ENCODE measurements at places on chromosomes 2 and 18.

DNA sequence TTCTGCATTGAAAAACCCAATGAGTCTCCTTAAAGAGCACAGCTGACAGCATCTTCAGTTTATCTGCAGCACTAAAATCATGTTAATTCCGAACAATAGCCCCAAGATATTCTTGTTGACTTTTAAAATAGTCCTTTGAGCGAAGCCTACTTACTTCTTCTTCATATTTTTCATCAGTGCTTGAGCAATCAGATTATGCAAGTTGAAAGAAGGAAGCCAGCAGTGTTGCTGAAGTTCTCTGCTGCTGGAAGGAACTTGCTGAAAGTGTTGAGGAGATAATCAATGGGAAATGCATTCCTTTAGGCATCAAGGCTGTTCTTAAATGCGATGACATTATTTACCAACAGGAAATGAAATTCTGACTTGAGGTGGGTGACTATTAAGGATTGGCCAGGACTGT, 105.9 kb upstream of the SNTG2 start:
- no peak for DNase-seq

GRCh38 chr2:30505500-30506180, 58.6 kb downstream of the LCLAT1 start:
- DNase-seq, result no peak

- no peak for DNase-seq
Observed at GRCh38 chr2:169023161-169023560, 8.0 kb downstream of the ABCB11 start.

- no peak for DNase-seq
Observed at GRCh38 chr18:13036622-13037320, 45.6 kb downstream of the CEP192 start.

- no peak for DNase-seq
Observed at GRCh38 chr2:203451689-203452088, 83.4 kb downstream of the RAPH1 start.

DNA sequence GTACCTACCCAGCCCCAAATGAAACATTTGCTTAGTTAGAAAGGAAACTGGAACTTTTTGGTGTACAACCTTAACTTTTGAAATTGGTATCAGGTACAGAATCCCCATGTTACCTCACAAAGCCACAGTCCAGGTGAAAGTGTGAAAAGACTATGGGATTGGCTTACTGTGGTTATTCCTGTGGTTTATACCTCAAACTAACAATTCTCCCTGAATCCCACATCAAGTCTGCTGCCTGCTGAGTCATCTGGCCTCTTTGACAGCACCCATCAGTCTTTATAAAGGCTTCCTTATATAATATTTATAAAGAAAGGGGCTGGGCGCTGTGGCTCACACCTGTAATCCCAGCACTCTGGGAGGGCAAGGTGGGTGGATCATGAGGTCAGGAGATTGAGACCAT, 164.6 kb downstream of the TMEM247 start:
- no peak for DNase-seq

- no peak for DNase-seq
Observed at GRCh38 chr2:134314202-134314601, 60.3 kb downstream of the MGAT5 start.

DNA sequence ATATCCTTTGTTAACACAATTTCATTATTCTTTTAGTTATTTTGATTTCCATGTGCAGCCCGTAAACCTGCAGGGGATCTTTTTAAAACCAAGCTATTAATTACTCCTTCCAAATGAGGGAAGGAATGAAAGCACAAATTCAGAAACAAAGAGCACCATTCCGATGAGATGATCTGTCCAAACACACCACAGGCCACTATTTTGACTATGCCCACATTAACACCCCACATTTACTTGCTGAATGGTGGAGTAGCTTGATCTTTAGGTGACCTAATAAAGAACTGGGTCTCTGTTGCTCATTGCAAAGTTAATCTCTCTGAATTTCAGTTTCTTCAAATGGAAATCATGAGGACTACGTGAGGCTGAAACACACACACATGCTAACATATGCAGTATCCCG, 218.0 kb downstream of the IRS1 start:
- no peak for DNase-seq

DNA sequence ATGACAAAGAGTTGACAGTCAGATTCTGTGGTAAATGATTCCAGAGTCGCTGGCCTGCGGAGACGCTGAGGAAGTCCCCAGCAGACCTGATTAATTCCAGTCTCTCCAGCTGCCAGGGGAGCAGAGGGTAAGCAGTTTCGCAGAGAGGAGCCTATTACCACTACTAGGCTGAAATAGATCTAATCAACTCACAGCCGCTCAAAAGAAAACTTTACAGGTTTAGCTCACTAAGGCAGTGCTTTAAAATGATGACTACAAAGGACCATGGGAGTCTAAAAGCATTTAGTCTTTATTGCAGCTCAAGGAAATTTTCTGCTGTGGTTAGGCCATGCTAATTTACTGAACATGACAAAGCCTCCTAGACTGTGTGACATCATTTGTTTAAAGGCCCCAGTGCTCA, 445.6 kb upstream of the POU3F3 start:
- DNase-seq, result no peak

- no peak for DNase-seq
Observed at GRCh38 chr2:62577994-62578781, 72.2 kb upstream of the TMEM17 start.

GRCh38 chr18:75638223-75638775, 210.8 kb upstream of the SMIM21 start:
- no peak for DNase-seq

Data from effector CD8-positive, alpha-beta T cell (primary cell).